ENCODE measurements at places on chromosomes 1 and 21.

DNA sequence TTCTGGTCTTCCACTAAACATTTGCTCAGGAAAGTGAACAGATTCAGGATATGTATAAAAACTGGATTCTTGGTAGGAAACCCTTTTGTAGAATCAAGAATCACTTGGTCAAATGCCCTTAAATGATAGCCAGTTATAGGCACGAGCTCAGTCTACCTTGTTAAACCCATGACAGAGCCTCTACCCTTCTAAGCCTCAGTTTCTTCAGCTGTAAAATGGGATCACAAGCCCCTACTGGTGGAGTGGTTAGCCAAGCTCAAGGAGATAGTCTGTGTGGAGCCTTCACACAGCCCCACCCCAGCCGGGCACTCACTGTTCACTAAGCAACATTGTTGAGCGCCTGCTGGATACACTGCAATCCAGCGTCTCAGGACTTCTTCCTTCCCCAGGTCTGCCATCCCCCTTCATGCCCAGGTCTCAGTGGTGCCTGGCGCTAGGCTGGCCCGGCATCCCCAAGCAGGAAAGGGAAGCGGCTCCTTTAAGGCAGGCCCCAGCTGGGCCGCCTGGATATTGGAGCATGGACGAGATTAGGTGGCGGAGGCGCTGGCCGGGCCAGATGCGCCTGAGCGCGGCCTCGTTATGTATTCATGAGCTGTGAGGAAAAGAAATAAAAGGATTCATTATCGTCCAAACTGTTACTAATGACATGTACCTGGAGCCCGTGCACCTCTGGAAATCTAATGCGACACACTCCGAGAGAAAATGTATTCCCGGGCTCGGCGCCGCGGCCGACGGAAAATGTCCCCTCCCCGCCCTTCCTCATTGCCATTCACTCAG, 75.6 kb downstream of the TAS1R2 start:
- DNase-seq: no peak

GRCh38 chr1:165313903-165314302, 42.6 kb downstream of the LMX1A start:
- no peak for DNase-seq

DNA sequence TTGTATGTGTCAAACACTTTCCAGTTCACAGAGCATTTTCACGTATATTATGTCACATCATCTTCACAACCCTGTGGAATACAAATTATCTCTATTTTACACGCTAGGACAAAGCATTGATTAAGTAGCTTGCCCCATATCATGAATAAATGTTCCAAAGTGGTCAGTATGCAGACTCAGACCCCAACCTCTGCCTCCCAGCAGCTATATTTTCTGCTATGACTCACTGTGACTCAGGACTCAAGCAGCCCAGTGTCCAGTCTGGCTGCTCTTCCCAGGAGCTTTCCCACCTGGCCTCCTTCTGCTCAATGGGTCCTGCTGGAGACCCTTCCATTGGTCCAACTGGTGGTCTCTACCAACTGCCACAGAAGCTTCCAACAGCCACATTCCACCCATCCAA, 56.0 kb upstream of the RAP1A start:
- no peak for DNase-seq

- DNase-seq: no peak
Measured at GRCh38 chr1:191707288-191707687, 451.0 kb upstream of the RGS18 start.

DNA sequence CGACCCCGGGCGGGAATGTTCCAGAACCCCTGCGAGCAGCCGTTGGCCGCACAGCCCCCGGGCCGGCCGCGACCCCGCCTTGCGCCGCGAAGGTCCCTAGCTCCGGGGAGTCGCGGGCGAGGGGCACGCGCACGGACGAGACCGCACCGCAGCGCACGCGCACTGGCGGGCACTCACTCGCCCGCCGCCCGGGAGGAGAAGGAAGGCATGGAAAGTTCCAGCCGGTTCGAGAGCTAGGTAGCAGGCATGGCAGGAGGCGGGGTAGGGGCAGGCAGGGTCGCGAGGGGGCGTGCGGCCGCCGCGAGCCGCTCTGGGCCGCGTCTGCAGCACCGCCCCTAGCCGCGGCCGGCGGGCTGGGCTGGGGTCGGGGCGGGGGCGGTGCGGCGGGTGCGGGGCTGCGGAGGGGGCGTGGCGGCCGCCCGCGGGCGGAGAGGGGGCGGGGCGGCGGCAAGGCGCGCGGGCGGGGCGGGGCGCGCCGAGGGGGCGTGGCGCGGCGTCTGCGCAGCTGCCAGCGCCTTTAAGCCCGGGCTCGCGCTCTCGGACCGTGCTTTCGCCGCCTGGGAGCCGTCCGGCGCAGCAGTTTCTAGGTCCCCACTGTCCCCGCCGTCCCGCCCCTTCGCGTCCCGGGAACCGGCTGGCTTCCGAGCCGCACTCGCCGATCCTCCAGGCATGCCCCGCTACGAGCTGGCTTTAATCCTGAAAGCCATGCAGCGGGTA, at the start of the genes MRPS6 and SLC5A3:
Gene MRPS6 (plus strand): TSS at position 547 of the 717 bp plus-strand sequence. CDS start 123 bp downstream, at position 670.
Gene SLC5A3 (plus strand): TSS at position 547 of the 717 bp plus-strand sequence. CDS start 21,621 bp downstream, outside the sequence.
- DNase-seq: peak; percentile 74

GRCh38 chr1:177190308-177190970, 19.7 kb downstream of the BRINP2 start:
- DNase-seq: no peak

- DNase-seq: no peak
Measured at GRCh38 chr1:199042193-199042592, 403.4 kb downstream of the PTPRC start.

DNA sequence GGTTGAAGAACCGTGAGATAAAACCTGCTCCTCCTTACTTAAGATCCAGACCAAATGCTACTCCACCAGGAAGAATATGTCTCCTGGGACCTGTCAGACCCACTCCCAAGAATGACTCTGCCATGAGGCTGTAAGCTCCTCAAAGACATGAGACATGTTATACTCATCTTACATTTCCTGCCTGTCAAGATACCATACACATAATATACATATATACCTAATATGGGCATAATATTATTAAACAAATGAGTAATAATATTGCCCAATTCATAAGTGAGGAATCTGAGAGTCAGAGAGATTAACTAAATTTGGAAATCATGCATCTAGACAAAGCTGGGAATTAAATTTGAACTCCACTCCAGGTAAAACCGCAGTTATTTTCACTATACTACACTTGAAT, 634.9 kb downstream of the LMO4 start:
- DNase-seq: no peak

GRCh38 chr21:31403596-31404333, 59.7 kb upstream of the TIAM1 start:
- no peak for DNase-seq

DNA sequence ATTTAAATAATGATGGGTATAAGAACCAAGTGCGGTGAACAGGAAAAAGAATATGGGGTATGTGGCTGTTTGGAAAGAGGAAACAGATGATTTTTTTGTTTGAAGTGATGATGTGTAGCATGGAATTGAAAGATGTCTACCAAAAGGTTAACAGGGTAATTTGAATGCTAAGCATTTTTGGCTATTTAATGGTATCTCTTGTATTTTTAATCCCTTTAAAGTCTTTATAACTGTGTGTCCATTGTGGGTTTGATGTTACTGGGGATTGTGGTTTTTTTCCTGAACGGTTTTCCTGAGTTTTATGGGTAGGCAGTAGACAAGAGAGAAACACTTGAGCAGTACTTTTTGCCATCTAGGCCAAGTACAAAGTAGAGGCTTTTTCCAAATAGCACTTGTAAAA, 63.2 kb downstream of the PRDM2 start:
- no peak for DNase-seq

GRCh38 chr1:147052677-147053076, 114.6 kb downstream of the NBPF12 start:
- no peak for DNase-seq

- DNase-seq: no peak
Measured at GRCh38 chr1:108208724-108209446, 8.7 kb upstream of the SLC25A24 start.

GRCh38 chr1:59295618-59296017, 1.3 kb upstream of the FGGY start:
- no peak for DNase-seq

DNA sequence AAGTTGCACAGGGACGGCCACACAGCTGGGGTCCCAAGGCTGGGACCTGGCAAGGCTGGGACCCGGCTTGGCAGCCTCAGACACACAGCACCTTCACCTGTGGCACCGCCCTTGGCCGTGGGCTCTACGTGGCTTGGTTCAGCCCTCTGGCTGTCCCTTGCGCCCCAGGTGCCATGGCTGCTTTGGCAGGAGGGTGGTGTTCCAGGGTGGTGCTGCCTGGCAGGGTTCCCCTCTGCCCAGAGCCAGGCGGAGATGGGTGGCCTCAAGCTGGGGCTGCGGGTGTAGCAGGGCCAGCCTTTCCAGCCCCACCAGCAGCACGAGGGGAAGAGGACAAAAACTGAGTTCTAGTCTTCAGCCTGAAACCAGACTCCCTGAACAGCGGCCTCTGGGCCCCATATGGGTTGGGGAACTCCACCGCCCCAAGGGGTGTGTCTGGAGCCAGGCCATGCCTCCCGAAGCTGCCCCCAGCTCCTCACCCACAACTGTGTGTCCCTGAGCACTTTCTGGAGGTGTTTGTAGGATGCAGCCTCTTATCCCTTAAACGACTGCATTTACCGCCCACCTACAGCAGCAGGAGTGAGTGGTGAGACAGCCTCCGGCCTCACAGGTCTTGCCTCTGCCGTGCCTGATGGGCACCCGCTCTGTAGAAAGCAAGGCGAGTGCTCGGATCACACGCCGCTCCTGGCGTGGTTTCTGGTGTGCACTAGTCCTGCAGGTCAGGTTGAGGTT, 92.3 kb downstream of the PDE9A start:
- DNase-seq: no peak

- no peak for DNase-seq
Measured at GRCh38 chr1:82057011-82057410, 256.3 kb downstream of the ADGRL2 start.

GRCh38 chr1:87263785-87264184, 64.9 kb upstream of the LMO4 start:
- no peak for DNase-seq

DNA sequence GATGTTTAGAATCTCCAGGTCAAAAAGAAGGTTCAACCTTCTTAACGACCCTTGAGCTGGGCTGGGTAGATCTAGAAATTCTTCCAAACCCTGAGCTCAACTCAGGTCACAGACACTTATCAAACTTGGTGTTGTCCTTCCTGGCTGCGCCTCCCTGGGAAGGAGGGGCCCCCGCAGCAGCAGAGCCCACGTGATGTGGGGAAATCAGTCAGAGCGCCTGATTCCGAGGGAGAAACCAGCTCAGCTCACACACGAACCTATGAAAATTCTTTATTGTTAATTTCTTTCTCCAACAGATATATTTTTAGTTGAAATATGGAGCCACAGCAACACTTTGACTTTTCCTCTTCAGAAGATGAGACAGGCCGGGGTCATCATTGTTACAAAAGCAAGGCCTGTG, 24.3 kb upstream of the CLSTN1 start:
- DNase-seq: no peak

GRCh38 chr1:41448821-41449220, 35.7 kb downstream of the EDN2 start:
- DNase-seq: no peak

DNA sequence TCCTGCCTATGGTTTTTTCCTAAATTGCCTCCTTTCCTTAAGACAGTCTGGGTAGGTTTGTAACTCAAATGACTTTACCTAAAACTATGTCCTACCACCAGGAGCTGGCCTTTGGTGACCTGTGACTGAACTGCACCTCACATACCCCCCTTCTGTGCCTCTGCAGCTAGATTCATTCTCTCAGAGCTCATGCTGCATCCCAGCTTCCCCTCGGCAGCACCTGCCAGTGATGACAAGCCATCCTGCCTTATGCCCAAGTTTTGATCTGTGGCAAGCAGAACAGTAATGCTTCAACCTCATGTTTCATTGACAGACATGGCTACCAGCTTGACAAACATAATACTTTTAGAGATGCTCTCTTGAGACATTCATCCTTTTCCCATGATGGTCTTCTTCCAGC, 141.9 kb downstream of the TSEN15 start:
- DNase-seq: no peak

DNA sequence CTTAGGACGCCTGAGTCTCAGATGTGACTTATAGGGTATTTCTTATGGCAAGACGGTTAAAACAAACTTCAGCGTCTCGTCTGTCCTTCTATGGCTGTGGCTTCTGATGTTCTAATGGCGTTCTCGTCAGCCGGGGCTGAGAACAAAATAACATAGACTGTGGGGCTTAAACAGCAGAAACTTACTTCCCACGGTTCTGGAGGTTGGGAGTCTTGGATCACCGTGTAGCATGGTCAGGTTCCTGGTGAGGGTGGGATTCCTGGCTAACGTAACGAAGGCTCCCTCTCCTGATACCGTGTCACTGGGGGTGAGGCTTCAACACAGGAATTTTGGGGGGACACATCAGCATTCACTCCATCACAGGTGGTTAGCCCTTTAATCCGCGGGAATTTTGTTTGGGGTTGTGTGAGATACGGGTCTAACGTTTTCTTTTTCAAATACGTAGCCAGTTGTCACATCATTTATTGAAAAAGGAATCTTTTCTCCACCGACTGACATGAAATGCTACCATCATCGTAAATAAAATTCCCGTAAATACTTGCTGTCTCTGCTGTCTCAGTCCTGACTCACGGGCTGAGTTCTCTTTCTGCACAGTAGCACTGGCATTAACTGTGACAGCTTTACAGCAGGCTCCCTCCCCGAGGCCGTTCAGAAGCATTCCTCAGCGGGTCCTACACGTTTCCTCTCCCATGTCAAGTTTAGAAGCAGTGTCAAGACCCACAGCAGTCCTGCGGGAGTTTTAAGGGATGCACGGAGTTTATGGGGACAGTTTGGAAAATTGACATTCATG, 8.1 kb upstream of the POFUT2 start:
- no peak for DNase-seq

GRCh38 chr1:246117066-246117791, 389.9 kb downstream of the SMYD3 start:
- DNase-seq: no peak

GRCh38 chr1:158371188-158371953, 17.7 kb downstream of the CD1E start:
- no peak for DNase-seq

DNA sequence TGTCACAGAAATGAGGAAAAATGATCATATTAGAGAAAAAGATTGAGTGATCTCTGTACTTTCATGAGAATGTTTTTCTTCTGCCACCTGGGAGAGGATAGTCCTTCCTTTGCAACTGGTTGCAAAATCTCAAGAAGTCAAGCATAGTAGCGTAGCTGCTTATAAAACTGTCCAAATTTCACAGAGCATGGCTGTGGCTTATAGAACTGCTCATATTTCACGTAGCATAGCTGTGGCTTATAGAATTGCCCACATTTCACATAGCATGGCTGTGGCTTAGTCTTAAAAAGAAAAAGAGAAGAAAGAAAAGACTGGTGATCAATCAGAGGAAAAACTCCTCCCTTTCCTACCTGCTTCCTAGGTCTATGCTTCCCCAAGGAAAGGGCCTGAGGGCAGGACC, 329.5 kb downstream of the SIPA1L2 start:
- no peak for DNase-seq

GRCh38 chr1:31112266-31112935, 46.9 kb upstream of the PUM1 start:
- no peak for DNase-seq

GRCh38 chr1:73781251-73781650, 416.7 kb downstream of the LRRIQ3 start:
- DNase-seq: no peak

Data from left renal pelvis (tissue), 4 donors.